ENCODE measurements at places on chromosomes 3 and 15.

DNA sequence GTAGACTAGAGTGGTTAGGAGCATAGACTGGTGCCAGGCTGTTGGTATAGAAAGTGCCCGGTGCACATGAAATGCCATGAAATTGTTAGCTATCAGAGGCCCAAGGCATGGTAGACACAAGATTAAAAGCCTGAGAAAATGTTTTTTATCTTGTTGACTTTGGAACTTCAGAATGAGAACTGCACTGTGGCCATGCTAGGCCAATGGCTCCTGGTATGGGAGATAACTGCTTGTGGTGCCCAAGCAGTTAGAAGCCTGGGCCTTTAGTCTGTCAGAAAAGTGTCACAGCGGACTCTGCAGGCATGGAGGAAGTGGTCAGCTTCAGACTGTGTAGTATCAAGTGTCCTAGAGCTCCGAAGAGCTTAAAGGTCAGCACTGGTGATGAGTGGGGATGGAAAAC is 11.9 kb downstream of the FYCO1 start:
- no peak for DNase-seq

DNA sequence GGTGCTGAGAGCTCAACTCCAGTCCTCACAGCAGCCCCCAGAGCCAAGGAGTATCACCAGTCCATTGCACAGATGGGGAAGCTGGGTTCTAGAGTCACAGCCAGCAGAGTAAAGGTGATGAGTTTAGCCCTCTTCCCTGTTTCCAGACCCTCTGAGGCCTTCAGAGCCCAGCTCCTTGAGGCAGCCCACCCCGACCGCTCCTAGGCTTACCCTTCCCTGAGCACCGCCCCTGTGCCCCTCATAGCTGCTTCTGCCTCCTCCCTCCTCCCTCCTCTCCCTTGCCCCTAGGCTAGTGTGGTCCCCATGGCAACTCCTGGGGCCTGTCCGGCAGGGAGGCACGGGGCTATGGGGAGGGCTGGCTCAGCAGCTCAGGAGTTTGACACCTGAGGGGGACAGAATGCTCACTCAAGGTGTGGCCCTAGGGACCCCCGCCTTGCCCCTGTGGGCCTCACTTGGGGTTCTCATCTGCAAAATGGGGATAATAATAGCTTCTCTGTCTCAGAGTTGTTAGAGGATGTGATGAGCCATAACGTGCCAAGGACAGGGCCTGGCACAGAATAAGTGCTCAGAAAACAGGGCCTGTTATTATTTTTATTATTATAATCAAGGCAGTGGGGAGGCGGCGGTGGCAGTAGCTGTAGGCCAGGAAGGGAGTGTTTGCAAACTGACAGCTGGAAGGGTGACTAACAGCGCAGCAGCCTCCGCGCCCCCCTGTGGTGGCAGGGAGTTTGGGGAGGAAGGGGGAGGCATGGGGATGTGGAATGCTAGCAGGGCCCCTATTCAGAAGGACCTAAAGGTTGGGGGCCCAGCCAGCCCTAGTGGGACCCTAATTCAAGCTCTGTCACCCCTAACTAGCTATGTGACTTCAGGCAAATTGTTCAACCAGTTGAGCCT is 11.5 kb downstream of the CSK start:
- DNase-seq = no peak

- no peak for DNase-seq
These were observed 42.7 kb downstream of the SERP1 start for GRCh38 chr3:150503402-150504099.

- peak; percentile 30 for DNase-seq
These were observed 126.1 kb downstream of the LRRK1 start for GRCh38 chr15:101045236-101045646.

DNA sequence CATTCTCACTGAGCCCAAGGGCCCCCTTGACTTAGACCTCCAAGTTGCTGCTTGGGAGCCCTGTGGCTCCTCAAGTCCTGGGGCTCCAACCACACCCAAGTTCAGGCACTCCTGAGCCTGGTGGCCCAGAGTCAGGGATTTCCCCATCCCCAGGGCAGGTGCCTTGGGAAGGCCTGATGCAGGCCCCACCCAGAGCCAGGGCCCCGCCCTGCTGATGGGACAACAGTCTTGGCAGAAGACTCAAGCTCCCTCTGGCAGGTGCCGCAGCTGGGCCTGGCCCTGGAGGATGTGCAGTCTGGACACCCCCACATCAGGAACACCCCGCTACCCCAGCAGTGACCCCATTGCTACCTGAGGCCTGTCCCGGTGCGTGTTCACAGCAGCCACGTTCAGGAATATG is 17.7 kb upstream of the SHISA5 start:
- DNase-seq = no peak

GRCh38 chr3:133361011-133361410 is 38.8 kb upstream of the BFSP2 start:
- DNase-seq = no peak

- DNase-seq = no peak
These were observed 614 bp upstream of the MINDY2 start for GRCh38 chr15:58770519-58770856.

- no peak for DNase-seq
These were observed 28.1 kb upstream of the CYP11A1 start for GRCh38 chr15:74395319-74396145.

- DNase-seq = no peak
These were observed 247.7 kb upstream of the TLE3 start for GRCh38 chr15:70345251-70346019.

DNA sequence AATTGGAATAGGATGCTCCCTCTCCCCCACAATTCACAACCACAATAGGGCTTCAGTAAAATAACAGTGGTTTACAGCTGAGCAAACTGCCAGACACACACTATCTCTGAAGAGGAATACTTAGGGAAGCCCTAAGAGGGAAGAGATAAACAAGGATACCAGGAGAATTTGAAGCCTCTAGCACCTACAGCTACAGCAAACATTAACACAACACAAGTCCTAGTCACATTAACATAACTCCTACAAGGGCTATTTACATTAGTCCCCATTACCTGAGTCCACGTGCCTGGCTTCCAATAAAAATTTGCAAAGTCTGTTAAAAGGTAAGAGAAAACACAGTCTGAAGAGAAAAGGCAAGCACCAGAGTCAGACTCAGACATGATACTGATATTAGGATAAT is 346.9 kb upstream of the CDIN1 start:
- no peak for DNase-seq

DNA sequence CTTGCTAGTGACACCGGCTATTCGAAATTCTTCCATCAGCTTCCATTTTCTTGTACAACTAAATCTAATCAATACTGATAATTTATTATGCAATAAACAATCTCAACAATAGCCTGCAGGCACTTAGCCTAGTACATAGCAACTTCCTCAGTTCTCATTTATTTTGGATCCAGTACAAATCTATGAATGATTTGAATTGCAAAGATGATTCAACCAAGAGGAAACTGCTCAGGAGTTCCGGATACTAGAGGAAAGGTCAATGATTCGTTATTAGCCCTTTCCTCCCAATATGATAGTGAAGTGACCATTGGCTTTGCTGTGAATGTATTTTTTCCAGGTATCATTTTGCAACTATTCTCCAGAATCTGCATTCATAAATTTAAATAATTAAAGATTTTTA is 827.0 kb downstream of the CADM2 start:
- no peak for DNase-seq

DNA sequence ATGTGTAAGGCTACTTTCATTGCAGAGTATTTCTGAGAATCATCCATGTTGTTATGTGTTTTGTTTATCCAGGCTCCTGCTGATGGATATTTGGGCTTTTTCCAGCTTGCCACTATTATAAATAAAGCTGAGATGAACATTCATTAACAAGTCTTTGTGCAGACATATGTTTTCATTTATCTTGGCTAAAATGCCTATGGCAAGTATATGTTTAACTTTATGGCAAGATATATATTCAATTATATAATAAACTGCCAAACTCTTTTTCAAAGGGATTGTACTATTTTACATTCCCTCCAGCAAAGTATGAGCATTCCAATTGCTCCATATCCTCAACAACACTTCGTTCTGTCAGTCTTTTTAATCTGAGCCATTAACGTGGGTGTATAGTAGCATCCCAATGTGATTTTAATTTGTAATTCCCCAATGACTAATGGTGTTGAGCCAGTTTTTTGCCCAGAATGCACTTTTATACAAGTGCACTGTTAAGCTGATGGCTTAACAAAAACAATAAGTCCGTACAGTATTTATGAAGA is 452.4 kb downstream of the SHQ1 start:
- DNase-seq = no peak

- no peak for DNase-seq
These were observed 37.6 kb downstream of the ABTB1 start for GRCh38 chr3:127710155-127710941.

DNA sequence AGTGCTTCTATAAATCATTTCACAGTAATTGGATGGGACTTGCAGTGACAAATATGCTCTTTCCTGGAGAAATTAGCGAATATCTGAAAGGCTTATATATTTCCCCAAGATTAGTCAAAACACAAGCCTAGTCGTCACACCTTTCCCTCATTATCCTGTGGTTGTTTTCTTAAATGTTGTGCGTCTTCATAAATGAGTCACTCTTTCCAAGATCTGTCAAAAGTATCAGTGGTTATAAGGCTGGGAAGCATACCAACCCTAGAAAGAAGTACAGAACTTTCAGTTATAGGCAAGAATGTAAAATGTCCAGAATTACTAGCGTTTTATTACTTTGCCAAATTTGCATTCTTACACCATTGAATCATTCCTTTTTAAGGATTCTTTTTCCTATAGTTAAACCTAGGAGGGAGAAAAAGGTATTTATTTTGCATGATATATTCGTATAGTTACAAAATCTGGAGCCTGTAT is 33.6 kb downstream of the TMEM212 start:
- DNase-seq = no peak

- DNase-seq = no peak
These were observed 12.1 kb downstream of the HEMK1 start for GRCh38 chr3:50581459-50581842.

DNA sequence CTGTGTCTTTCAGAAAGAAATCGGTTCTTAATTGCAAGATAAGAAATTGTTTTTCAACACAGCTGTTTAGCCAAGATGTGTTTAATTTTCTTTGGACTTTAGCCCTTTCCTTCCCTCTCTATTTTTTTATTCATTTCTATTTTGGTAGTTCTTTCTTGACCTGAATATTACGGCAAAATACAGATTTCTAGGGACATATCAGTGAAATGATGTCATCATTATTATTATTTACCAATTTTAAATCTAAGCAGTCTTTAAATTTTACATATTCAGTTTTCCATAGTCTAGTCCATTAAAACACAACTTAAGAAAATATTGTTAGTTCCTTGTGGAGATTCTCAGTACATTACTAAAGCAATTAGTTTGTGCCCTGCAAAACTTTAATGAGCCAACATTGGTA is 104.3 kb downstream of the MAP2K5 start:
- no peak for DNase-seq

DNA sequence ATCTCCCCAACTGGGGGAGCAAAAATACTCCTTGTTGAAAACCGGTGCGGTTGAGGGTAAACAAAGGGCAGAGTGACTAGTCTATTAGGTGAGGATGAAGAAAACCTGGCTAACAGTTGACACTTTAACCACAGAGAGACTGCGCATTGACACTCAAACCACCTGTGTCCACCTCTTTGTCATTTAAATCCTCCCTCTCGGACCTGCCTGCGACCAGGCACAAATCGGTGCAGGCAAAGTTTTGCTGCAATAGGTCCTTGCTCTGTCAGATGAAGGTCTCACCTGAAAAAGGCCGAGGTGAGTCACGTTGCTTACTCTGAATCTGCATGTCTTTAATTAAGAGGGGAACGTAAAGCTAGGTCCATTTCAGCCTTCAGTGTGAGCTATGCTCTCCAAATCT is 494.1 kb upstream of the DPPA4 start:
- DNase-seq = no peak

DNA sequence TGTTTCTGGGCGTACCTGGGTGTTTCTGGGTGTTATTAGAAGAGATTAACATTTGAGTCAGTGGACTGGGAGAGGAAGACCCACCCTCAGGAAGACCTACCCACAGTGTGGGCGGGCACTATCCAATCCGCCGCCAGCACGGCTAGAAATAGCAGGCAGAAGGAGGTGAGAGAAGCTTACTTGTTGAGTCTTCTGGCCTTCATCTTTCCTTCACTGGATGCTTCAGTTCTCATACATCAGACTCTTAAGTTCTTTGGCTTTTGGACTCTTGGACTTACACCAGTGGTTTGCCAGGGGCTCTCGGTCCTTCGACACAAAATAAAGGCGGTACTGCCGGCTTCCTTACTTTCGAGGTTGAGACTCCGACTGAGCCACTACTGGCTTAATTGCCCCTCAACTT is 654.6 kb upstream of the CADM2 start:
- DNase-seq = no peak

- no peak for DNase-seq
These were observed 52.7 kb upstream of the LMOD3 start for GRCh38 chr3:69174871-69175737.

DNA sequence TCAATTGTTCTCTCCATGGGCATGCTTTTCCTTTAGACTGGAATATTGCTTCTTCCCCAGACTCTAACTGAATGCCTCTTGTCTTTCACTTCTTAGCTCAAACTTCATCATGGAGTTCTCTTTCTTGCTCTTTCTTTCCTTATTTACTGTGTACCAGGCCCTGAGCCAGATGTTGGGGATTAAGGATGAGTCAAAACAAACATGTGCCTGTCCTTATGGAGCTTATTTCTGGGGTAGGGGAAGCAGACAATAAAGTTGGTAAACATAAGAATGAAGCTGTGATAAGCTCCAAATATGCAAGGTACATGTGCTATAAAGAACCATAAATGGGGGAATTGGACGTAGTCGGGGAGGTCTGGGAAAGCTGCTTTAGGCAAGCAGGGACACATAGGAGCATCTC is 145.8 kb downstream of the ALDH1A2 start:
- no peak for DNase-seq

DNA sequence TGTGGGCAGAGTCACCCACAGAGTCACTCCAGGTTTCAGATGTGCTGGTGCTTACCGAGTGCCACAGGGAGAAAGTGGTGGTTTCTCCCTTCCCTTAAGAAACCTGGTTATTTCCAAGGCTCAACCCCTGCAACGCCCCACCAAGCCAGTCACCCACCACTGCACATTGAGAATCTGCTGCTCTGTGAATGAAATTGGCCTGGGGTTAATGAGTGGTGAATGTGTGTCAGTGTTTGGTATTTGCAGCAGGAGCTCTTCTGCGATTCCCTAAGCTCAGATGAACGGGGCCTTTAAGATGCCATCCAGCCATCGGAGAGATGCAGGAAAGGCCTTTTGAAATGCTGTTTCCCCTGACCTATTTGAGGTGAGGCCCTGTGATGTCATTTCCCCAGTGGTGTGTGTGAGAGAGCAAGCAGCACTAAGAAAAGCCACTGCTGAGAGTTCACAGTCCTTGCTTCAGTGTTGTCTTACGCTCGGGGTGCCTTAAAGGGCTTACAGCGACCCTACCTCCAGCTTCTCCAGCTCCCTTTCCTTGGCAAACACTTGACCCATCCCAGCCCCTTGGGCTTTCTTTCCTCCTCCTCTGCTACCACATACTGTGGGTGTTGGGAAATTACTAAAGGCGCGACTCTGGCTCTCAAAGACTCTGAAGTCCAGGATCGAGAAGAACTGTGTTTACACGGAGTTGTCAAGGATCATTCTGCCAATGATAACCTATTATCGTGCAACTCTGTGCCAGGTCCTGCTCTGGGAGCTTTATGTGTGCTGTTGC is 68.9 kb downstream of the SMAD3 start:
- DNase-seq = no peak
